NCI-H187 (cell line): ENCODE measurements at places on chromosomes 7 and 10.

- DNase-seq, result no peak
These were observed at the start of gene EPDR1 for GRCh38 chr7:37920305-37920848. Gene EPDR1, plus strand, starts transcription at chr7:37920640. Its CDS starts 300 bp downstream, at chr7:37920940.

DNA sequence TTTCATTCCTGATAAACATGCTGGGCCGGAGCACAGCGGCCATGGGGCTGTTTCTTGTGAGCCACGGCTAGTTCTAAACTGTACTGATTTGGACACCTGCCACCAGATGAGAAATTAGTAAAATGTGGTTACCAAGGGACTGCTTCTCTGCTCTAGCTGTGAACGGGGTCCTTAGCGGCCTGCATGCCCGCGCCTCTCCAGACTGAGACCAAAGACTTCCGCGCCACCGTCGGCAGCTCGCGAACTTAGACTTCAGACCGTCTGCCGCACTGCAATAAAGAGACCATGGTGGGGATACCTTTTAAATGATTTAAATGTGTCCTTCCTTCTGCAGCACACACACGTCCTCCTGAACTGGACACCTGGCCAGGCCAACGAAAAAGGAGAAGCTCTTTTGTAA, 116.4 kb downstream of the BMS1 start:
- no peak for DNase-seq

DNA sequence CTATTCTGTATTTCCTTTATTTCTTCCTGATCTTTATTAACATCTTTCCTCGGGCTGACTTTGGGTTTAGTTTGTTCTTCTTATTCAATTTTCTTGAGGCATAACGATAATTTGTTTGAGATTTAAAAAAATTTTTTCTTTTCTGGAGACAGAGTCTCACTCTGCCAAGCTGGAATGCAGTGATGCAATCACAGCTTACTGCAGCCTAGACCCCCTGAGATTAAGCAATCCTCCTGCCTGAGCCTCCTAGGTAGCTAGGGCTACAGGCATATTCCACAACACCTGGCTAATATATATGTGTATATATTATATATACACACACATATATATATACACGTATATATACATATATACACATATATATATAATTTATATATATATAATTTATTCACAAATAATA, 540.2 kb downstream of the NXPH1 start:
- no peak for DNase-seq

DNA sequence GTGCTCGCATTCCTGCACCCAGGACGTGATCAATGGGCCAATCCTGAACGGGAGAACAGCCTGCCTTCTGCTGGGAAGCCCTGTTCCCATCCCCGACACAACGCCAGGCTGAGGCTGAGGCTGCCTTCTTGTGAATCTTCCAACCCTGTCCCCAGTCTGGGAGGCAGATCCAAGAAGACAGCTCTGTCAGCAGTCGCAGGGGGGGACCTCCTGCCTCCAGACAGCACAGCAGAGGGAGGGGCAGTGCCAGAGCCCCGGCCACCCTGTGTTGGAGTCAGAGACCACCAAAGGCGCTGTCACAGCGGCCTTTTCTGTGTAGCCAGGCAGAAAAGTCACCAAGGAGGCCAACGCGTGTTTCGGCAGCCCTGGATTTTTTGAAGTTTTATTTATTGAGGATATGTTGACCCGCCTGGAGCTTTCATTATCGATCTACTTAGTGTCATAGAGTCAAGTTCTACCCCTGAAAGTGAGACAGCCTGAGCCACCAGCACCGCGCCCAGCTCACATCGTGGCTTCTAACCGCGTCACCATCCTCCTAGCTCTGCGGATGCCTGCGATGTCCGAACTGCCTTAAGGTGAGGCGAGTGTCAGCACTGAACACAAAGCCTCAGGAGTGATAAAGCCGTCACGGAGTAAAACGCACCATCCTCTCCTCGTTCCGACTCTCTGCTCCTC, 86.1 kb downstream of the PTPRN2 start:
- DNase-seq, result no peak

GRCh38 chr10:85047170-85047834, 718.9 kb downstream of the CCSER2 start:
- no peak for DNase-seq

DNA sequence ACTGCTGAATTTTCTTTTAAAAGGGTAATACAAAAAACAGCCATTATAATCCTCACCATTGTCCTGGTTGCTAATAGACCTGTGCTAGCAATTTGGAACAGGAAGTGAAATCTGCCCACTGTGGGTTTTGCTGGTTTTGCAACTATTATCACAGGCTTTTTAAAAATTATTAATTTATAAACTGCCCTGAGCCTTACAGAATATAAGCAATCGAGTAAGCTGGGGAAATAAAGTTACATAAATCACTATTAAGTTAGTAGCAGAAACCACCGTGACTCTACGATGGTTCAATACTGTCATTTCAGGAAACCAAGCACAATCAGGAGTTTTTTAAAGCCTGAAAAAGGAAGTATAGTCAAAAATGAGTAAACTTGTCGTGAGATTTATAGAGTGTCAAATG, 62.3 kb downstream of the TMEM26 start:
- DNase-seq, result no peak

- no peak for DNase-seq
These were observed 8.0 kb upstream of the ELFN1 start for GRCh38 chr7:1662101-1662500.

GRCh38 chr7:73900286-73900685, 39.3 kb downstream of the TMEM270 start:
- DNase-seq, result no peak

- no peak for DNase-seq
These were observed 3.9 kb upstream of the CDK6 start for GRCh38 chr7:92840316-92840715.

DNA sequence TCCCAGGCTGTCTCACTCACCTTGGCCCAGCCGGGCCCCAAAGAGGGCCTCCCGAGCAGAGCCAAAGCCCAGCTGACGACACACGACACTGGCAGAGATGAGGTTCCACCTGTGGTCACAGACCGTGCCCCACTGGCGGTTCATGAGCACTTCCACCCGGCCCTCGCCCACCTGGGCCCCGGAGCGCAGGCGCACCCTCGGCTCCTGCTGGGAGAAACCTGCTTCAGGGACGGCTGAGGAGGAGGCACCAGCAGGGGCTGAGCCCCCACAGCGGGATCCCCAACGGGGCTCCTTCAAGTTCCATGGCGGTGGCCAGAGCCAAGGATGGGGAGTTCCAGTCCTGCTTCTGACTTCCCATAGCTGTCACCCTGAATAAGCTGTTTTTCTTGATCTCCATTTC, 10.0 kb downstream of the LOXL4 start:
- DNase-seq, result no peak

GRCh38 chr7:149564340-149565095, 66.9 kb upstream of the ZNF746 start:
- DNase-seq, result no peak

DNA sequence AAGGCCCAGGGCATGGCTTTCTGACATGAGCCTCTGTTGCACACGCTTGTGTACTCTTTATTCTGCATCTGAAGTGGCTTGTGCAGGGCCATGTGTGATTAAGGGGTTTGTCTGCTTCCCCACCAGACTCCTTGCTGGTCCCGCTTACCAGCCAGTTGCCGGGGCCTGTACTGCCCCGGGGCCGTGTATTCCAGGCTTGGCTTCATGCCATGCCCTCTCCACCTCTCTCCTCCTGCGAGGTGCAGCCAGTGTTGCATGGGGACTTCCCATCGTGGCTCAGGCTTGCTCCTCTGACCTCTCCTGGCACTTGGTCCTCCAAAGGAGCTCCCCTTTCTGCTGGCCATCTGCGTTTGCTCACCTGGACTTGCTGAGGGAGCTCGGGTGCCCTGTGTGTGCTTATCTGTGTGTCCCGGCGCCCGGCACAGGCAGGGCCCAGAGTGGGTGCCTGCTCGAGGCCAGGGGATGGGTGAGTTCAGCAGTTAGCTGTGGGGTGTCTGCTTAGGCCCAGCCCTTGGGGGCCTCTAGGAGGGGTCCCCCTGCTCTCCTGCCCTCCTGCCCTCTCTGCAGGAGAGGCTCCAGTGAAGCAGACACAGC, 11.0 kb upstream of the C10orf143 start:
- no peak for DNase-seq

GRCh38 chr7:108358553-108358952, 97.7 kb downstream of the NRCAM start:
- peak; percentile 84 for DNase-seq

DNA sequence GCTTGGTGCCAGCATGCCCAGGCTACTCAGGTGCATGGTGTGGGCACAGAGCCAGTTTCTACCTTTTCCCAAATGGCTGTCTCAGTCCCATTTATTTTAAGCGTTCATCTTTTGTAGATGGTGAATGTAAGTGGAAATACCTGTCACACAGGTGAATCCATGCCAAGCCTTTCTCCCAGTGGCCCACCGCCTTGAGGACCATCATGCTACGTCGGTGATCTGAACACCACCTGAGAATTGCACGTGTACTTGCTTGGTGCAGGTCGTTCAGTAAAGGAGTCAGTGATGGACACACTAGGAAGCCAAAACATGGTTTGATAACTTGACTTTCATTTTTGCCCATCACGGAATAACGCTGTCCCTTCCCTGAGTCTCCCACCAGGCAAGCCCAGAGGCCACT, 666.7 kb upstream of the FOXK1 start:
- no peak for DNase-seq

DNA sequence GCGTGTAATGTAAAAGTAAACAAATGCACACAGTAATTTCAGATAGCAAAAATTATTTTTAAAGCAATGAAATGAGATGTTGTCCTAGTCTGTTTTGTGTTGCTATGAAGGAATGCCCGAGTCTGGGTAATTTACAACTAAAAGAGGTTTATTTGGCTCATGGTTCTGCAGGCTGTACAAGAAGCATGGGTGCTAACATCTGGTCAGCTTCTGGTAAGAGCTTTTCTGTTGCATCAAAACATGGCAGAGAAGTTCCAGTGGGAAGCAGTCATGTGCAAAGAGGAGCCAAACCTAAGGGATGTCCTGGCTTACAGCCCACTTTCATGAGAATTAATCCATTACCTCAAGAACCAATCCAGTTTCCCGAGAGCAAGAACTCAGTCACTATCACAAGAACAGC, 62.9 kb upstream of the MNX1 start:
- no peak for DNase-seq

DNA sequence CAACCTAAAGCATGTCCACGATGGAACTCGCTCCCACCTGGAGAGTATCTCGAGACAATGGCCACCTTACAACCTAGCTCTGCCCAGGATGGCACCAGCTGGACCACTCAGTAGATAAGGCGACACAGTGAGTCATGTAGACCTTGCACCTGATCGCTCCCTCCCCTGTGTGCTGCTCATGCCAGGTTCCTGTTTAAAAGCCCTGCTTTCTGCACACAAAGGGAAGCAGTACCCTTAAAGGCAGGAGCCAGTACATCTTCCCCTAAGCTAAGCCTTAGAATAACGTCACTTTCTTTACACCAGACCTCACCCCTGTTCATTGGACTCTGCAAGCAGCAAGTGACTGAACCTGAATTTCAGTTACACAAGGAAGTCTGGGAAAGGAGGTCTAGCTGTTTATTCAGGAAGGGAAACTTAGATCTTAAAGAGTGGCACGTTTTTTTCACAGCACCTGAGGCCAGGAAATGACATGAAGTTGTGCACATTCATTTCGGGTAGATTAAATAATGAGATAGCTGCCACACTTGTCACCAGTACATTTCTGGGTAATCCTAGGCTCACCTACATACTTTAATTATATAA, 117.9 kb downstream of the MTPAP start:
- no peak for DNase-seq

DNA sequence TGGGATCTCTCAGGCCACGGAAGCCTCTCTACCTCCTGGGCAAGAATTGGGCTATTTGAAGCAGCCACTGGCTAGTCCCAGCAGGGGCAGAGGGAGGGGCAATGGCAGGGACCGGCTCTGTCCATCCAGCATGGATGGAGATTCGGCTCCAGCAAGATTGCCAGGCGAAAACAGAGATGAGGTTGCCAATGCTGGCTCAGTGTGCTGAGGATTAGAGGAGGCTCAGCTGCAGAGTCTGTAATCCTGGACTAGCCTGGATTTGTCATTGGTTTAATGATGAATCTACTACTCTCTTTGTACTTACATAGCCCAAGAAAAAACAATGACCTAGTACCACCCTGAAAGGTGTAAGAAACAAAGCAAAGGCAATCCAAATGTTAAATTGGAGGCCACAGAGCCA, 112.2 kb upstream of the PDCD4 start:
- no peak for DNase-seq

DNA sequence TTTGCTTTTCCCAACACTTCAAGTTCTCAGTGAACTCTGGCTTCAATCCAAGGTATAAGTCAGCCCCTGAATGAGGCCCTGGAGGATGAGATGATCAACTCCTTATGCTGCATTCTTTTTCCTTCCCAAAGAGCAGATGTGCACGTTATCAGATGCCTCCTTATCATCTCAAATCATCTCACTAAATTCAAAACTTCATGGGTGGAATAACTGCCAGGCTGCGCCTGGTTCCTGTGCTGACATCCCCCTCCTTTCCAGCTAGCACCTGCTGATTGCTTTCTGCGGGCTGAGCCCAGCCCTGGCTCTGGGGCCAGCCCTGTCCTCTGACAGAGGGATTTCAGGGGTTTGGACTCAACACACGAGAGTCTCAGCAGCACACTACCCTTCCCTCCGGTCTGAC, 44.9 kb downstream of the TLL2 start:
- DNase-seq, result no peak

- DNase-seq, result no peak
These were observed 527.2 kb downstream of the GATA3 start for GRCh38 chr10:8581521-8582225.

DNA sequence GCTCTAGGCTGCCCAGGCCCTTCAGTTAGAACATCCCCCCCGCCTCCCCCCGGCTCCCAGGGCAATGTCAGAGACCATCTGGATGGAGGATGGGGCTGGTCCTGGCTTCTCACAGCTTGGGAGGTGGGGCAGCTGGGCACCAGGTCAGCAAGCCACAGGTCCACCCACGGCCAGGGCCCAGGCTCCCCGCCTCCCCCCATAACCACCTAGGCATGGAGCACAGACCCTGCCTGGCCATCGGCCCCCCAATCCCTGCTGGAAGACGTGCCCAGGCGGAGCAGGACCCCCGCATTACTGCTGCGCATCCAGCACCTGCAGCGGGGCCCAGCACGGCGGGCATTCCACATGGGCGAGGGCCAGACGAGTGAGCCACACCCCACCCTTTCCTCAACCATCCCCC, 169.6 kb downstream of the ELFN1 start:
- no peak for DNase-seq

- DNase-seq, result no peak
These were observed 1.9 kb downstream of the FOXK1 start for GRCh38 chr7:4683884-4684565.
